ENCODE measurements at places on chromosomes 11 and 22.

GRCh38 chr22:33909911-33910310 is 10.4 kb downstream of the LARGE1 start:
- DNase-seq: no peak

GRCh38 chr22:32855045-32855756 is 53.7 kb downstream of the TIMP3 start:
- no peak for DNase-seq

GRCh38 chr11:66136752-66137123 is 66.7 kb downstream of the PACS1 start:
- no peak for DNase-seq

GRCh38 chr11:62535802-62536201 is 10.8 kb downstream of the AHNAK start:
- DNase-seq: no peak

GRCh38 chr11:32584921-32585320 is 1.3 kb downstream of the EIF3M start:
- DNase-seq: no peak

DNA sequence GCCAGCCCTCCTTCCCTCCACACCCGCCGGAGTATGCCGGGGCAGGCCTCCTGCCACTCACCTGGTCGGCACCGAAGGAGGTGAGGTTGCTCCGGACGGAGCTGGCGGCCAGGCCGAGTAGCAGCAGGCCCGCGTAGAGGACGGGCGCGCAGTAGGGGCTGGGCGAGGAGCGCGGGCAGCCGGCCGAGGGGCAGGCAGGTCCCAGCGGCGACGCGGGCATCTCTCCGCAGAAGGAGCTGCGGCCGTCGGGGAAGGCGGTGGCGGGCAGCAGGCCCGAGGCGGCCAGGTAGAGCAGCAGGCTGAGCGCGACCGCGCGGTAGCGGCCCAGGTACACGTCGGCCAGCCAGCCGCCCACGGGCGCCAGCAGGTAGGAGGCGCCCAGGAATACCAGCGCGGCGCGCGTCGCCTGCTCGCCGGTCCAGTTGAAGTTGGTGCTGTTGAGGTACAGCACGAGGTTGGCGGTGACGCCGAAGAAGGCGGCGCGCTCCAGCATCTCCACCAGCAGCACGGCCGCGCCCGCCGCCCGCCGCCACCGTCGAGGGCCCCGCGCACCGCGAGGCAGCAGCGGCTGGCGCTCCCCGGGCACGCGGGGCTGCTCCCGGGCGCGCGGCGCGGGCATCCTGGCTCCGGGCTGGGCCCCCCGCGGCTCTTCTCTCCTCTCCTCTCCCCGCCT is 907 bp downstream of the SLC15A3 start:
- DNase-seq: no peak

GRCh38 chr22:27019827-27020226 is 362.4 kb downstream of the MIAT start:
- DNase-seq: no peak

GRCh38 chr11:75563501-75563977 is 1.5 kb downstream of the SERPINH1 start:
- no peak for DNase-seq

DNA sequence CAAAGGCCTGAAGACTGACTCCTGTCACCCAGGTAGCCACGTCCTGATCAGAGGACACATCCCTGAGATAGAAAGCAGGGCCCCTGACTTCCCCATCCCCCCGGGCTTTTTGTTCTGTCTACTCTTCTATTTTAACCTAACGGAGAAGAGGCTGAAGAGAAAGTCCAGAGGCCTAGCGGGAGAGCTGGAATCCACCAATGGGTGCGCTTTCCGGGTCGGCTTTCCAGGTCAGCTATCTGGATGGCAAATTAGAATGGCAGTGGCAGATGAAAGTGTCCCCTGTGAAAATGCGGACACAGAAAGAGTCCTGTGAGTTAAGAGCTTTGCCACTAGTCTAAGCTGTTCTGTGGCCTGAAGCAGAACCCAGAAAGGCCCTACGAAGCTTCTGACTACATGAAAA is 13.1 kb upstream of the SERPING1 start:
- no peak for DNase-seq

- no peak for DNase-seq
Observed at GRCh38 chr11:10605941-10606381, 37.5 kb upstream of the LYVE1 start.

GRCh38 chr22:38614332-38615063 is 41.7 kb downstream of the FAM227A start:
- no peak for DNase-seq

- DNase-seq: no peak
Observed at GRCh38 chr22:50190941-50191741, 5.4 kb downstream of the TRABD start.

GRCh38 chr11:24615451-24616160 is 118.8 kb downstream of the LUZP2 start:
- no peak for DNase-seq

DNA sequence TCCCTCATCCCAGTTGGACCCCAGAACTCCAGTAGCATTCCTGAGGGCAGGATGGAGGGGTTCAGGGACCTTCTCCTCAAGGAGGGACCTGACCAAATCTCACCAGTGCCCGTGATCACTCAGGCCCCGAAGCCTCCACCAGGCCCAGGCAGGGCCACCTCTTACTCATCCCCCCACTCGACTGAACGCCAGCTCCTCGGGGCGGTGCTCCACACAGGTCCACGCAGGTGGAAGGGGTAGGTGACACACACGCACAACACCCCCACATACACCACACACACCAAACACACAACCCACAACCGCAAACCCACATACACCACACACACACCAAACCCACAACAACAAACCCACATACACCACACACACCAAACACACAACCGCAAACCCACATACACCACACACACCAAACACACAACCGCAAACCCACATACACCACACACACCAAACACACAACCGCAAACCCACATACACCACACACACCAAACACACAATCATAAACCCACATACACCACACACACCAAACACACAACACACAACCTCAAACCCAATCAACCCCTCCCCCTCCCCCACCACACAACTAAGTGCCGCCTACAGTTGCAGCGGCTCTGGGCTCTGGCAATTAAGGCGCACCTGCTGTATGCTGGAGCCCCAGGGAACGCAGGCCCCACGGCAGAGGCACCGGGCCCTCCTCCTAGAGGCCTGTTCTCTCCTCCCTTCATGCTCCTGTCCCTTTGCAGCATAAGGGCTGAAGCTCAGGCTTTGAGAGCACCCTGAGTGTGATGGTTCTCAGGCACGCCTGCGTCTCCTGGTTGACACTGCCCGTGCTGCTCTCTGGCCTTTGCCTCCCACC is 1318.1 kb downstream of the TBC1D22A start:
- no peak for DNase-seq

- no peak for DNase-seq
Observed at GRCh38 chr11:132976115-132976514, 556.2 kb downstream of the OPCML start.

DNA sequence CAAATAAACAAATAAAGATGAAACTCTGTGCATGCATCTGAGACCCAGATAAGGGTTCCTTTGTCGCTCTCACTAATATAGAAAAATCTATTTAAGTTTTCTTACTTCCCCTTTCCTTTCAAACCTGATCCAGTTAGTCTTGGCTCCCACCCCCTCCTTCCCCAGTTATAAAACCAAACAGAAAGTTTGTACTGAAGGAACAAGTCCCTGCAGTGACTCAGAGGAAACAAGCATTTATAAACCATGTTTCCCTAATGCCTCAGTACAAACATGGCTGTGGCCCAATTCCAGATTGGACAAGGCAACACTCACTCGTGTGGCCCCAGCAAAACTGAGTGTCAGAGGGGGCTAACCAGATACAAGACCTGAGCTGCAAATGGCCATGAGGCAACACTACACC is 65.5 kb upstream of the ARHGAP20 start:
- no peak for DNase-seq

GRCh38 chr11:74929431-74930363 is 19.2 kb downstream of the XRRA1 start:
- DNase-seq: no peak

DNA sequence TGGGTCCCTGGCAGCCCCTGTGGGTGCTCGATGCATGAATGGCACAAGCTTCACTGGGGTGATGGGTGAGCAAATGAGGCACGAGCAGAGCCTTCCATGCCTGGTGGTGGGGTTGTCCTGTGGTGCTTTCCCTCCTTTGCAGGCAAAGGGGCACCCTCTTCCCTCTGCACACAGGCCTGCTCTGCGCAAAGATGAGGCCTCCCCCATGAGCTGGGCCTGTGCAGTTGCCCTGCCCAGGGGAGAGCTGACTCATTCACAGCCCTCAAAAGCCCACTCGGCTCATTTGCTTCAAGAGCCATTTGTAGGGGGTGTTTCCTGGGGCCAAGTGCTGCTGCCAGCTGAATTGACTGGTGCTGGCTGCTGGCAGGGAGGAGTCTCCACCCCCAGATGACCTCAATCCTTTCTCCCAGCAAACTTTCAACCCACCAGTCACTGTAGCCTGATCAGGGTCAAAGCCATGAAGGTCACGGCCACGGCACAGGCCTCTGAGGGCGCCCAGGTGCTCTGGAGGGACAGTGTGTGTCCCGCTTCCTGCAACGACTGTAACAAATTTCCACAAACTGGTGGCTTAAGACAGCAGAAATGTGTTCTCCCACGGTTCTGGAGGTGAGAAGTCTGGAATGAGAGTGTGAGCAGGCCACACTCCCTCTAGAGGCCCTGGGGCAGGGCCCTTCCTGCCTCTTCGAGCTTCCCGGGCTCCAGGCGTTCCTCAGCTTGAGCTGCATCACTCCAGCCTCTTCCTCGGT is 48.8 kb upstream of the ANO1 start:
- no peak for DNase-seq

DNA sequence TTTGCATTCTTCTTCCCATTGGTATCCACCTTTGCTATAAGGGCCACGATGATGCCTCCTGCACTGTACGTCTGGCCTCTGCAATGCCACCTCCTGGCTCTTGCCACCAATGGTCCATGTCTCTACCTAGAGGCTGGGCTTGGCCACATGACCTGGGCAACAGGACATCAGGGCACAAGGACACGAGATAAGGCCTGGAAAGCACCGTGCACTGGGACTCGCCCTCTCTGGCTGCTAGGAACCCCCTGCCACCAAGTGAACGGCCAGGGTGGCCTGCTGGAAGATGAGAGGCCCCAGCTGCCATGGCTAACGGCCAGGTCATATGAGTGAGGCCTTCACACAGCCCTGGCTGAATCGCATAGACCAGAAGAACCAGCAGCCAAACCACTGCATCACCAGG is 87.4 kb downstream of the TRMU start:
- no peak for DNase-seq

DNA sequence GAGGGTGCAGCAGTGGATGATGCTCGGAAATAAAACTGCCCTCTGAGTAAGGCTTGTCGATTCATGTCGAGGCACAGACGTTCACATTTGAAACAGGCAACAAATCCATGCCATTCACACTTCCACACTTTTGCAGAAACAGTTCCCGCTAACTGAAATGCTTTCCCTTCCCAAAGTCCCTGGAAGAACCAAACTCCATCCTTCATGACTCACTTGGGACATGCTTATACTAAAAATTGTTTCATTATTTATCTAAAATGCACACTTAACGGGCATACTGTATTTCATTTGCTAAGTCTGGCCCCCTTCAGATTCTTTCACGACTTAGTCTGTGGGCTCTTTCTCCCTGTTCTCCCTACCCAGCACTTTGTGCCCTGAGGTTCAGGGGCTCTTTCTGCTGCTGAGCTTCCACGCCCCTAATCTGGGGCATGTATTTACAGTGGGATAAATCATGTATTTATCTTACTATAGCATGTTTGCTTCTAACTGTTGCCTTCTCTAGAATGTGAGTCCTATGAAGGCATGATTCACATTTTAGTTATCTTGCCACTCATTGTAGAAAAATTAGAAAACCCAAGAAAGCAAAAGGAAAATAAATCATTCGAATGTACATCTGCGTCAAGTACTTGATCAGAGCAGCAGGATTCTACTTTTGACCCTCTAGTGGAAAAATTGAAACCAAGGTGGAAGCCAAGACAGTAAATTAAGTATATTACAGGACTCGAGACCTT is 12.5 kb downstream of the SCGB1A1 start:
- no peak for DNase-seq

GRCh38 chr22:48343461-48343860 is 1484.2 kb downstream of the BRD1 start:
- no peak for DNase-seq

GRCh38 chr11:40987776-40988435 is 471.5 kb downstream of the LRRC4C start:
- DNase-seq: no peak

GRCh38 chr11:1478544-1478943 is 8.0 kb downstream of the MOB2 start:
- no peak for DNase-seq

DNA sequence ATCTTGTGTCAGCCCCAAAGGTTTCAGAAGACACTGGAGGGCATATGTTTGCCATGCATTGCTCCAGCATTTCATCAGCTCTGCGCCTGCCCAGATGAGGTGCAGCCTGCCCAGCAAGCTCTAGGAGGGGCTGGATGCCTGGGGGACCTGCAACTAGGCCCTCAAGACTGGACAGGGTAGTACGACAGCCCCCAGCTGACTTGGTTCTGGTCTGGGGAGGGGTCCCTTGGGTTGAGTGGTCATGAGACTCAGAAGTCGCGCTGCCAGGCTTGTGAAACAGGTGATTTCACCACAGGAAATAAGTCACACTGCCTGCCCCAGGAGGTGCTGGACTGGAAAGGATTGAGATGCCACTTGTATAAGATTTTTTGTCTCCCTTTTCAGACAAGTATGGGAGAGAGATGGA is 23.4 kb downstream of the TPBGL start:
- DNase-seq: no peak

DNA sequence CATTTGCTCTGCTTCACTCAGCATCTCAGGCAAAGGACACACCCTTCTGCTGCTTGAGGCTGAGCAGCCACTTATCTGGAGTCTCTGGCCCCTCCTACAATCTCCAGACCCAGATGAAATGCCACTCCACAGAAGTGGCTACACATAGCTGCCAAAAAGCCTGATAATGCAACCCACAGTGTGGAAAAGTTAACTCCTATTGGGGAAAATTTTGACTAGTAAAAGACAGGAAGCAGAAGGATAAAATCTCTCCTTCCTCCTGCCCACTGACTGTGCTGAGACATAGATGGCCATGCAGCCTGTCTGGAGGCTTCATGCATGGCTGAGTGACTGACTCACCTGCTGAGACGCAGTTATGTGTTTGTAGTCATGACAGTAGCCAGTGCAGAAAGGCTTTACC is 92.3 kb upstream of the TEAD1 start:
- DNase-seq: no peak

- DNase-seq: no peak
Observed at GRCh38 chr11:57777969-57778317, 16.3 kb downstream of the CTNND1 start.

DNA sequence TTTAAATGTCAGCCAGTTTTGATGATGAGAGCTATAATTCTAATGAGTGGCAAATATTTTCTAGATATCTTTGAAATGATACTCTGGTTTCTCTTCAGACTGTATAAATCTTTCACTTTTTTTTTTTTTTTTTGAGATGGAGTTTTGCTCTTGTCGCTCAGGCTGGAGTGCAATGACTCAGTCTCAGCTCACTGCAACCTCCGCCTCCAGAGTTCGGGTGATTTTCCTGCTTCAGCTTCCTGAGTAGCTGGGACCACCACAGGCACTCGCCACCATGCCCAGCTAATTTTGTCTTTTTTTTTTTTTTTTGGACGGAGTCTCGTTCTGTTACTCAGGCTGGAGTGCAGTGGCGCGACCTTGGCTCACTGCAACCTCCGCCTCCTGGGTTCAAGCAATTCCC is 113.6 kb downstream of the TEAD1 start:
- no peak for DNase-seq

All from activated CD8-positive, alpha-beta memory T cell treated with anti-CD3 and anti-CD28 coated beads for 48 hours (primary cell).